ENCODE measurements at places on chromosomes 7 and 10.

- no peak for DNase-seq
Measured at GRCh38 chr10:127196282-127197153, at the start of gene INSYN2A. INSYN2A (minus strand) TSS chr10:127196591; CDS start chr10:127176395, 20,196 bp downstream.

GRCh38 chr10:110833941-110834628 lies 37.6 kb upstream of the PDCD4 start:
- no peak for DNase-seq

GRCh38 chr7:155471718-155472117 lies 13.8 kb downstream of the EN2 start:
- no peak for DNase-seq

GRCh38 chr7:140317597-140317996 lies 80.7 kb downstream of the SLC37A3 start:
- no peak for DNase-seq

DNA sequence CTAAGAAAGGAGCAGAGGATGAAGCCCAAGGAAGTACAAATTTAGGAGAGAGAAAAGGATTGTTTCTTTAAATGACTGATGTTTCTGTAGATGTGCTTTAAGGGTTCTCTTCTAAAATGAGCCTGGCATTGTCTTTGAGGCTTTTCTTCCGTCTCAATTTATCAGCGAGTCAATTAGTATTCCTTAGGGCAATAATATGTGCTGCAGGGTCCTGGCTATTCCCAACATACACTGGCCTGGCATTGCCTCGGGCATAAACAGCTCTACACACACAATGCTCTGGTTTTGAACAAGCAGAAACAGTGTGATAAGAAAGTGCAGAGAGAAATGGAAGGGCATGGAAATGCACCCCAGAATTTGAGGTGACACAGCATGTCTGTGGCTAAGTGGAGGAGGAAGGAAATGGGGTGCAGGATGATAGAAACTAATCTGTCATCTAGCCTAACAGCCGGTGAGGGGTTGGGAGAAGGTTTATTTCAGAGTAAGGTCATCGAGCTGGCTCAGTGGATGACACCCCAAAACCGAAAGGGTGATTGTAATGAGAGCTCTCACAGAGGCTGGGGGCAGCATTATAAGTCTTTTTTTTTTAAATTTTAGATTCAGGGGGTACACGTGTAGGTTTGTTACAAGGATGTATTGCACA lies 67.5 kb upstream of the ARHGAP21 start:
- DNase-seq, result no peak

DNA sequence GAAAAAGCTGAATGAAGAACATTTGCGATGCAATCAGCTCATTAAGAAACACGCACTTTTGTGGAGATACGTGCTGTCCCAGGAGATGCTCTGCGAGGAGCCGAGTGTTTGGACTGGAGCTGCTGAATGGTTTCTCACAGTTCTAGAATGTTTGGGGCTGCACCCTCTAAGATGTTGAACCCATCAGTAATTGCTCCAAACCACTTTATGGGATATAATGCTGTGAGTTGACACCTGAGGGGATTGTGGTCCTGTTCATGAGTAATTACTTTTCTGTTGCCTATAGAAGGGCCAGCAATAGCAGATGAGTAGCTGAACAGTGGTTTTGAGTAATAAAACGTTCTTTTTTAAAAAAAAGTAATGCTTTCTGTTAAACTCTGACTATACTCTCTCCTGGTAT lies 63.1 kb downstream of the IKZF1 start:
- no peak for DNase-seq

DNA sequence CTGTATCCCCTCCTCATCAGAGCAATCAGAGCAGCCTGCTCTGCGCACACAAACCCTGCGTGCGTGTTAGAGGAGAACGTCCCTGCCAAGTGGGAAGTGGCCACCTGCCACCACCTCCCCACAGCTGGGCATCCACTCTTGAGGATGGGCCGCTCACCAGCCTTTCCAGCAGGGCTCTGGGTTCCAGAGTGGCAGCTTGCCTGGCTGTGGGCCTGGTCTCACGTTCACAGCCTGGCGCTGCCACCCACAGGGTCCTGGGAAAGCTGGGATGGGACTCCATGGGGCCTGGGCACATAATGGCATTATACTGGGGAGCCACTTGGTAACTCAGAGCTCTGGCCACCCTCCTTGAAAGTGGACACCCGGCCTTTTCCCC lies 151.1 kb upstream of the PPP2R2D start:
- DNase-seq, result no peak

DNA sequence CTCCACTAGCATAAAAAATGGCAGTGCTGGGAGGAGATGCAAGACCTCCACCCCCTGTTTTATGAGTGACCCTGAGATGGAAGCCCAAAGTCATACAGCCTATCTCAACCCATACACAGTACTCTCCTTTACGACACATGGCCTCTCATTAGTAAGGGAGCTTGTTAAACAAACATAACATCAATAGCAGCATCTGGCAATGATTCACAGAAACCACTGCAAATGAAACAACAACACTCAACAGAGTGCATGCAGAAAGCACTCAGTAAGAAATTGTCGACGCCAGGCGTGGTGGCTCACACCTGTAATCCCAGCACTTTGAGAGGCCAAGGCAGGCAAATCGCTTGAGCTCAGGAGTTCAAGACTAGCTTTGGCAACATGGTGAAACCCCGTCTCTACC lies 27.5 kb upstream of the FIGNL1 start:
- no peak for DNase-seq

DNA sequence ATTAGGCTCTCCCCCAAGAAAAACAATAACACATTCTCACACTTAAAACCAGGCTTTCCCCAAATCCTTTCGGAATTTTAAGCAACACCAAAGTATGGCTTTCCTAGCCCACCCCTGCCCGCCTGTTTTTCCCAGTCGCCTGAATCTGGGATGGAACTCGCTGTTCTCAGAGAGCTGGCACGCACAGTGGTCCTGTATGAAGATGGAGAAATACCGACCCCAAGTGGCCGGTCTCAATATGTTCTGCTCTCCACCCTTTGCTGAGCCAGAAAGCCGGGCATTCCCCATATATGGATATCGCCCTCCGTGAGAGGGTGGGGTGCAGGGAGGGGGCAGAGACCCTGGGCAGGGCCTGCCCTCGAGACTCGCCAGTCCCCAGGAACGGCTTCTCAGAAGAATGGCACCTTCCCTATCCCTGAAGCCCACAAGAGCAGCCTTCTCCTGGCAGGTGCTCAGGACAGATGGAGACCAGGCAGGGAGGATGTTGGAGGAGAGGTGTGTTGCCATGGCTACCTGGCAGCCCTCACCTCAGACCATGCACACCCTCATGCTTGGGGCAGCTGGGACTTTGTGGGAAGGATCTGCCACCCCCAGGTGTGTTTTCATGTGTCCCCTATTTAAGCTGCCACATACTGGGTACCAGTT lies 3.4 kb downstream of the TACR2 start:
- DNase-seq, result no peak

- DNase-seq, result no peak
Measured at GRCh38 chr10:64288404-64288803, 767.2 kb downstream of the REEP3 start.

DNA sequence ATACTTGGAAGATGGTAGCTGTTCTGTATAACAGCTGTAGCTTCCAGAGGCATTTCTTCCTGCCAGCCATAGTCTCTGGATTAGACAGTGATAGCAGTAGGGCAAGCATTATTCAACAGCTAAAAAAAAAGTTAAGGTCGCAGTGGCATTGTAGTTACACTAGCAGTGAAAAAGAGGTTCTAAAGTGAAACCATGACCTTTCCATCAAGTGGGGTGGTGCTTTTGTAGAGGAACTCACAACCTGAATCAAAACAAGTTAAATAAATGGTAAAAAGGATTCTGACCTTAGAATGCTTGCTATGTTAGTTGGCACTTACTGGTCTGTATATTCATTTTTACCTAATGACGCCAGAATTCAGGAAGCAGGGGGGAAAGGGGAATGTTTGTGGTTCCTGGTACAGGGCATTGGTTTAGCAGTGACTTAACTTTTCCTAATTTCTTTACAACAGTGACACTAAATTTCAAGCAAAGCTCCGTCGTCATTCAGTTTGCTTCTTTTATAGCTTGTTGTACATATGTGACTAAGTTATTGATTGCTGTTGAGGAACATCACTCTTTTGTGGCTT lies 55.0 kb downstream of the GBF1 start:
- no peak for DNase-seq

GRCh38 chr10:68586606-68587305 lies 26.6 kb downstream of the TET1 start:
- DNase-seq, result no peak

DNA sequence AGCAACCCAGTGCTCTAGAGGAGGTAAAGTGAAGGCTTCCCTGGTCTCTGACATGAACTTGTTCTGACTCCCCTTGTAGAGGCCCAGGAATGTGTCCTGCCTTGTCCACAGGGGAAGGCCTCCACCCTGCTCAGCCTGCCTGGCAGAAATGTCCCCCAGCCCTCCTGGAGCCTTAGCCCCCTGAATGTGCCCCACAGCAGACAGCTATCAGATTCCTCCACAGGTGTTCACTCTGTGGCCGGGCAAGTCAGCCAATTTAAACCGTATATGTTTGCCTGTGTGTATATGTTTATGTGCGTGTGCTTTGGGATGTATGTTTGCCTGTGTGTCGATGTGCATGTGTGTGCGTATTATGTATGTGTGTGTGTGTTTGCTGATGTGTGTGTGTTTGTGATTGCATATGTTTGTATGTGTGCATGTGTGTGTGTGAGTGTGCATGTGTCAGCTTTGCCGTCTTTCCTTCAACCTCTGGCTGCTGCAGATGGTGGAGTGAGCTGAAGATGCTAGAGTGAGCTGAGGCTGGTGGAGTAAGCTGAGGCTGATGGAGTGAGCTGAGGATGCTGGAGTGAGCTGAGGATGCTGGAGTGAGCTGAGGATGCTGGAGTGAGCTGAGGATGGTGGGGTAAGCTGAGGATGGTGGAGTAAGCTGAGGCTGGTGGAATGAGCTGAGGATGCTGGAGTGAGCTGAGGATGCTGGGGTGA lies 68.9 kb upstream of the ANTXRL start:
- no peak for DNase-seq

DNA sequence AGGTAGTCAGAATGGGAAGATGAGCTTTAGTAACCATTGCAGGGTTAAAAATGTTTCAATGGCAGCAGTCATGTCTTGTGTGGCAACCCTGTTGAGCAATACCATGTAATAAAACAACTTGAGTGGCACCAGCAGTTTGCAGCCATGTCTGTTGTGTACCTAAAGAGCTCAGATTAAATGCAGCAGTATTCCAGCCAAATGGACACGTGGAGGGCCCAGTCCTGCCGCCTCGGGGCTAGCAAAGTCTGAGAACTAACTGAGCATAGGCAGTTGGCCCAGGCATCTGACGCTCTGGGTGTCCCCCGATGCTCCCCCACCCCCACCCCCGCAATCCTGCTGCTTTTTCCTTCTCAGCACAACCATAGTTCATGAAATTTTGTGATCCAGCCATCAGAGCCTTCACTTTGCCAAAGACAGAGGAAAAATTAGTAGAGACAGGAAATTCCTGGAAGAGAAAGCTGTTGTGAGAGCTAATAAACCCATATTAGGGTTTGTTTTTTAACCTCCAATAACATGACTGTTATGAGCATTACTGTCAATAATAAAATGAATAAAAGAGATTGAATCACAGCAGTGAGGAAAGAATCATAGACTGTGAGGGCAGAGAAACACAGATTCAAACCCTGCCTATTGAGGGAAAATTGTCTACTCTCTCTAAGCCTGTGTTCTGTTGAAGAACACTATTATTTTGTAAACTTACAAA lies 220.6 kb upstream of the RHOBTB1 start:
- DNase-seq, result no peak

DNA sequence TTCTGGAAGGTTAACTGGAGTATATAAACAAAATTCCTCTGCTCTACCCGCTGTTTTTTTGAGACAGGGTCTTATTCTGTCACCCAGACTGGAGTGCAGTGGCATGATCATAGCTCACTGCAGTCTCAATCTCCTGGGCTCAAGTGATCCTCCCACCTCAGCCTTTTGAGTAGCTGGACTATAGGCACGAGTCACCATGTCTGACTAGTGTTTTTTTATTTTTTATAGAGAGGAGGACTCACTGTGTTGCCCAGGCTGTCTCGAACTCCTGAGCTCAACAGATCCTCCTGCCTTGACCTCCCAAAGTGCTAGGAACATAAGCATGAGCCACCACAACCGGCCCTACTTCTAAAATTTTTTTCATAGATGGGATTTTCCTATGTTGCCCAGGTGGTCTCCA lies 2.2 kb downstream of the RAB18 start:
- DNase-seq, result no peak

DNA sequence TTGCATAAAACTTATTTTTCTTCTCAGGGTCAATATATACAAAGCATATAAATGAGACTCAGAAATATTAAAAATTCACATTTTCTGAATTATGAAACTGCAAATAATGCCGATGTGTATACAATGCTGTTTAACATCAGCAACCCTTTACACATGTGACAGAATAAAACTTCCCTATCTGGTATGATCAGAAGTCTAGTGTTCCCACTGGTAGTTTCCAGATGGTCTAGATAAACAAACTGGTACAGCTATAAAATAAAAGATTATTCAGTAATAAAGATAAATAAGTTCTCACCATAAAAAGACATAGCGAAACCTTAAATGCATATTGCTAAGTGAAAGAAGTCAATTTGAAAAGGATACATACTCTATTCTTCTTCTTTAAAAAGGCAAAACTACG lies 7.9 kb downstream of the POLR1F start:
- no peak for DNase-seq

DNA sequence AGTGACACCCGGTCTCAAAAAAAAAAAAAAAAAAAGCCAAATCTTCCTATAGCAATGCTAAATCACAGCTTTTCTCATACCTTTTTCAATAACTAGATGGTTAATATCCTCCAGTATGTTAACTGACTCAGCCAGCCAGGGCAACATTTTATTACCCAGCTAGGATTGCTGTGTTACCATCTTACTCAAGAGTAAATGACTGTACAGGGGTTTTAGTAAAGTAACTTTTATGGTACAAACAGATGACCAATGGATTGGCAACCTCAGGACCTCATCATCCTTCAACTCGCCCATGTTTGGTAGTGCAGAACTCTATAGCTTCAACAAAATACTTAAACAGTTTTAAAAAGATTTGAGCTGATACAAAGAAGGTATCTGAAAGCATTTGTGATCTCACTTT lies 59.5 kb downstream of the HBP1 start:
- no peak for DNase-seq

DNA sequence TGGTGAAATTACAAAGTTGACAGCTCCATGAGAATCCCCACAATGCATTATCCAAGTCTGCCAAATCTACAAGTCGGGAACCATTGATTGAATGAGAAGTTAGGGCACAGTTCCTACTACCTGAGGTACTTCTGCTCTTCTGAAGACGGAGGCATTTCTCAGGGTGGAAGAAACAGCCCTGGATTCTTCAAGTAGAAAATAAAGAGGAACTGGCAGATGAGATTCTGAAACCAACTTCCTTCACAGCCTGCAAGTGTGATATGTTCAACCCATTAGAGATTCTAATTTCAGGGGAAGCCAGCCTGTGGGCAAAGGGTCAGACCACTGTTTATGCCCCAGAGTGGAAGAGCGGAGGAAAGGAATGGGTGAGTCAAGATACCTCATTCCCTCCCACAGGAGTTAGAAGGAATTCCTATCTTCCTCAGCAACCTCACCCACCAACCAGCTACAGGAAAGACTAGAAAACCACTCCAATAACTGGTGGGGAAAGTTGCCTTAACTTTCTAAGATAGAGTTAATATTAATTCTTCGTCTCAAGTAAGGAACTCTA lies 50.5 kb upstream of the BMPER start:
- DNase-seq, result no peak

GRCh38 chr7:123789817-123790216 lies 41.0 kb upstream of the WASL start:
- no peak for DNase-seq

- no peak for DNase-seq
Measured at GRCh38 chr7:74632505-74632904, 25.0 kb upstream of the GTF2I start.

- DNase-seq, result no peak
Measured at GRCh38 chr10:132050191-132050590, 15.6 kb upstream of the JAKMIP3 start.

All from CD4-positive, alpha-beta T cell treated with Interleukin-6 at 100 ng/mL for 8 hours (primary cell).